Kidney tubule cell (primary cell): ENCODE measurements at places on chromosomes 3 and 15.

DNA sequence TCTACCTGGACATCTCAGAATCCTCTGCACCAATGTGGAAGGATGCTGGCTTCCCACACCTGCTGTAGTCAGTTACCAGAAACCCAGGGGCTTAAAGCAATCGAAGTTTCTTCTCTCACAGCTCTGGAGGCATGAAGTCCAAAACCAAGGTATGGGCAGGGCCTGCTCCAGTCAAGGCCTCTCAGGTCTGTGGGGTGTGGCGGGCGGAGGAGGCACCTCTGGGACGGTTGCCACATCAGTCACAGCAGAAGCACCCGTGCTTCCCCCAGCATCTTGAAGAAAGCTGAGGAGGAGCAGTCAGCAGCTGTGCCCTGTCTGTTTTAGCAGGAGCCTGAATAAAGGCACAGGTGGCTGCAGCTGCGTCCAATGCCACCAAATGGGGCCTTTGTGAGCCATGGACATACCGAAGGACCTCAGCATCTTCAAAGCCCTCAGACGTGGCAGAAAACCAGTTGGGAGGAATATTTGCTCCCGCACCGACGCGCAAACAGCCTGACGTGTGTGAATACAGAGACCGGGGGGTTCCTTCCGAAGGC, 68.9 kb downstream of the TFRC start:
- DNase-seq = no peak

GRCh38 chr3:133944641-133945380, 49.1 kb upstream of the RAB6B start:
- peak; percentile 84 for DNase-seq

DNA sequence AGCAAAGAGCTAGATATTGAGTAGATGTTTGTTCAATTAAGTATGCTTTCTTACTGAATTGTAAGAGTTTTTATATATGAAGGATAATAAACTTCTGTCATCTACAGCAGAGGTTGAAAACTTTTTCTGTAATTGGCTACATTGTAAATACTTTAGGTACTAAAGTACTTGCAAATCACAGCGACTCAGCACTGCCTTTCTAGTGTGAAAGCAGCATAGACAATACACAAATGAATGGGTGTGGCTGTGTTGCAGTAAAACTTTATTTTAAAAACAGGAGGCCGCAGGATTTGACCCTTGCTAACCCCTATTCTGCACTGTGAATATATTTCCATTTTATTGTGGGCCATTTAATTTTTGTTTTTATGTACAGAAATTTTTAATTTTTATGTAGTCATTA, 104.3 kb upstream of the TMC3 start:
- DNase-seq = no peak

DNA sequence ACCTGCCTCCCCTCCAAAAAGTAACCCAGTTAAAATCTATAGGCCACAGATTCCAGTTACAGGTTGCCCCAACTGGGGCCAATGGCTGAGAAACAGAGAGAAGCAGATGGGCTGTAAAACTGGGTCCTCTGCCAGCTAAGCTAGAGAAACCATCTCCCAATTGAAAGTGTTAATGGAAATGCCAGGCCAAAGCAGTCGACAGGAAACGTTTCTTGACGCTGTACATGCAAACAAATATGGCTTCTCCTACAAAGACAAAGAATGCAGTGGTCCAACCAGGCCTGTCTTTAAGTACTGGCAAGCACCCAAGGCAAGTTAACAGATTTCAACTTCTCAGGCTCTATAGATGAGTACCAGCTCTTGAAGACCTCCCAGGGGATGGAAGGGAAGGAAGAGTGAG, 71.3 kb downstream of the MAGI1 start:
- DNase-seq = no peak

- DNase-seq = no peak
These were observed 41.9 kb downstream of the SIDT1 start for GRCh38 chr3:113574213-113574612.

GRCh38 chr3:4977001-4977852, 2.0 kb upstream of the BHLHE40 start:
- DNase-seq = peak; percentile 92

- peak; percentile 52 for DNase-seq
These were observed 17.1 kb downstream of the TJP1 start for GRCh38 chr15:29805043-29805707.

GRCh38 chr3:108088697-108089096, 2.1 kb downstream of the CD47 start:
- DNase-seq = peak; percentile 47

DNA sequence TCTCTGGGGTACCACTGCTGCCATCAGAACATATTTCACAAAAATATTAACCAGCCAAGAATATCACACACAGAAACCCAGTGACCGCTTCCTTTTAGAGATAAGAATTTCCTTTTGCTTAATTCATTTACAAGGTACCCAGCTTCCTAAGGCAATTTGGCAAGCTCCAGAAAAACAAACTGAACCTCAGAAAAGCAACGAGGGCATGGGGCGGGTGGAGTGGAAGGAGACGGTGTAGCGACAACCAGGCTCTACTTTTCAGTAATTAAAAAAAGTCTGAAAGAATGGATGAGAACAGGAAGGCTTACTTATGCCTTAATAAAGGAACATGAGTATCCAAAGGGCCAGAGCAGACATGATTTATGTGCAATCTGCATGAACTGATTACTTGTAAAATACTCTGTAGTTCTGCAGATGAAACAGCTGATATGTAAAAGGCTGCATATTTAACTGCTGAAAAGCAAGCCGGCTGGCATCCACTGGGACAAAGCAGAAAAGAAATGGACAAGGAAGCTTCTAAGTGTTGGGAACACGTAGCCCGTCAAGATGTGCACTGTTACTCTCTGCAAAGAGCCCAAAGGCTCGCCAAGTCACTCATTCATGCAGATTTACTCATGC, 18.6 kb downstream of the RFTN1 start:
- DNase-seq = no peak

DNA sequence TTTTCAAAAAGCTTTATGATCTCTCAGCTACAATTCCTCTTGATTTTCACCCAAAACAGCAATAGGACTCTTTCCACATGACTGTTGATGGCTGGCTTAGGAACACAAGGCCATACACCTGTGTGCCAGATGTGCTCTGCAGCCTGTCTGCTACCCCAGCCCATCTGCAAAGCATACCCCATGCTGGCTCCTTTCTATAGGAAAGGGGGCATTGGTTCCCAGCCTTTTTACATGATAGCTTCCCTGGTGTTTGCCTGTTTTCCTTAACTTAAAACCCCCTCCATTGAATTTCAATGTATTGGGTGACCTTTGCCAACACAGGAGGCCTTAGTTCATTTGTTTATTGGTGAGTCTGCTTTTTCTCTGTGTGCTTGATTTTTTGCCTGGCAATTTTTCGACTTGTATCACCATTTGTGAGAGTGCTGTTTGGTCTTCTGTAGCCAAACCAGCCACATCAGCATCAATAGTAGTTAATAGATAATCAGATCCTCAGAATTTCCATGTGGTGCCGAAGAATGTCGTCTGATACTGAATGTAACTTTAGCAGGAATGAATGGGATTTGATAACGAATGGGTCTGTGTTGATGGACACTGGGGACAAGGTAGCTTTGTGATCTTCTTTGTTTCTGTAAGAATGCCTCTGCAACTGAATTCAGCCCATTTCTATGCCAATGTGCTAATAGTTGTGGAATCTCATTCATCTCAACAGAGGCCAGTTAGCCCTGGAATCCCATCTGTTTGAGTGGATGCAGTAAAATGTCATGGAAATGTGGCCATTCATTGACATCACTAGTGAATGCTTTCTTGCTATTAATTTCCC, 272.2 kb upstream of the RARB start:
- DNase-seq = peak; percentile 48

- DNase-seq = no peak
These were observed 3.0 kb downstream of the ONECUT1 start for GRCh38 chr15:52787123-52787503.

- no peak for DNase-seq
These were observed 191.5 kb upstream of the DPH6 start for GRCh38 chr15:35737441-35737840.

DNA sequence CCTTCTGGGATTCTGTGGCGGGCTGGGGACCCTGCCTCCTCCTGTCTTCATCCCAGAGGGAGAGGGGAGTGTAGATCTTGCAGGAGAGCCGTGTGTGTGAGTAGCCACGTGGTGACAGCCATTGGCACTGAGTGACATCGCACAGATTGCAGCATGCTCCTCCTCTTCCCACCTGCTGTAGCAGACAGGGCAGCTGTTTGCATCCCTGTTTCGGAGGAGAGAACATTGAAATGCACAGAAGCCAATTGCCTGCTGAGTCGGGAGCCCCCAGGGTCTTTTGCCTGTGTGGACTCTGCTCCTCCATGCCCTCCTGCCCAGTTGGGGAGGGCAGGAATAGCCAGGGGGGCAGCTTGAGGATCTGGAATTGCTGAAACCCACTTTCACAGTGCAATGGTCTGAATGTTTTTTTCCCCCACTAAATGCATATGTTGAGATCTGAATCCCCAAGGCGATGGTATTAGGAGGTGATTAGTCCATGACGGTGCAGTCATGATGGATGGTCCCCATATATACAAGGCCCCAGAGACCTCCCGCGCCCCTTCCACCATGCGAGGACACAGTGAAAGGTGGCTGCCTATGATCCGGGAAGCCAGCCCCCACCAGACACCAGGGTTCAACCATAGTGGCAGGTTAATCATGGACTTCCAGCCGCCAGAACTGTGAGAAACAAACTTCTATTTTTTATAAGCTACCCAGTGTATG, 66.8 kb downstream of the CHRNA7 start:
- no peak for DNase-seq

DNA sequence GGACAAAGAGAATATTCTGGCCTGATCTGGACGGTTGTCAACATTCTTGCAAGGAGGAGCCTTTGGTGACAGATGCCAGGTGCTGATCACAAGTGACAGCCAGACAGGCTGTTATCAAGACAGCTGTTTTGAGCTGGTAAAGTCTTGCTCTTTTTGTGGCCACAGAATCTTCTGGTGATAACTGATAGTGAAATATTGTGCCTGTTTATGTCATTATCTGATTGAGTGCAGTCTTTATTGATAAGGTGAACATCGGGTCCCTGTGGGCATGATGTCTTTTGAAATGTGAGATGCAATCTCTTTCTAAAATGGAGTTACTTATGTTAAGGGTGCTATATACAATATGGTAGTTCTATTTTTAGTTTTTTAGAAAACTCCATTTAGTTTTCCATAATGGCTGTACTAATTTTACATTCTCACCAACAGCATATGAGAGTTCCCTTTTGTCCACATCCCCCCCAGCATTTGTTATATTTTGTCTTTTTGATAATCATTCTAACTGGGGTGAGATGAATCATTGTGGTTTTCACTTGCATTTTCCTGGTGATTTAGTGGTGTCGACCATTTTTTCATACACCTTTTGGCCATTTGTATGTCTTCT, 10.7 kb downstream of the CEP63 start:
- no peak for DNase-seq

DNA sequence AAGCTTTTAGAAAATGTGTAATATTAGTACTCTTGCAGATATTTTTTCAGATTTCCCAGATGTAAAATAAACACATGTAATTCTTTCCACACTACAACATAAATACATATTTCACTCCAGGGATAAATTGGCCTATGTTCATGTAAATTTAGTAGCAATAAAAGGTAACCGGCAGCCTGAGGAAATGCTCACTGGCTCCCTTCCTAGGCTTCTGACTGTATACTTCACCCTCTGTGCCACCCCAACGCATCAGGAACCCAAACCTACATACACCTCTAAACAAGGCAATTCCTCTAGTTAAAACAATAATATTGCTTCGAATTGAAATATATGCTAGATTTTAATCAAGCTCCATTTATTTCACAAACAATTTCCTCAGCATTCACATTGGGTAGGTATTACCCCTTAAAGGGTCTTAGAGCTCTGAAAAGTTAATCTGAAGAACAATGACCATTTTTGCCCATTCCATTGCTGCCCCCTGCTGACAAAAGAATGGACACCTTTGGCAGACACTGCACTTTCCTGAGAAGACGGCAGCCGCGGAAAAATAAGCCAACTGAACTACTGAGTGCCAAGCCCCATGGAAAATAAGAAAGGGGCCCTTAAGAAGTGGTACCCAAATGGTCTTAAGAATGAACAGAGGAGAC, 212.5 kb downstream of the OSBPL10 start:
- DNase-seq = peak; percentile 49

- DNase-seq = peak; percentile 88
These were observed 56.8 kb downstream of the ZNF148 start for GRCh38 chr3:125318167-125318865.

DNA sequence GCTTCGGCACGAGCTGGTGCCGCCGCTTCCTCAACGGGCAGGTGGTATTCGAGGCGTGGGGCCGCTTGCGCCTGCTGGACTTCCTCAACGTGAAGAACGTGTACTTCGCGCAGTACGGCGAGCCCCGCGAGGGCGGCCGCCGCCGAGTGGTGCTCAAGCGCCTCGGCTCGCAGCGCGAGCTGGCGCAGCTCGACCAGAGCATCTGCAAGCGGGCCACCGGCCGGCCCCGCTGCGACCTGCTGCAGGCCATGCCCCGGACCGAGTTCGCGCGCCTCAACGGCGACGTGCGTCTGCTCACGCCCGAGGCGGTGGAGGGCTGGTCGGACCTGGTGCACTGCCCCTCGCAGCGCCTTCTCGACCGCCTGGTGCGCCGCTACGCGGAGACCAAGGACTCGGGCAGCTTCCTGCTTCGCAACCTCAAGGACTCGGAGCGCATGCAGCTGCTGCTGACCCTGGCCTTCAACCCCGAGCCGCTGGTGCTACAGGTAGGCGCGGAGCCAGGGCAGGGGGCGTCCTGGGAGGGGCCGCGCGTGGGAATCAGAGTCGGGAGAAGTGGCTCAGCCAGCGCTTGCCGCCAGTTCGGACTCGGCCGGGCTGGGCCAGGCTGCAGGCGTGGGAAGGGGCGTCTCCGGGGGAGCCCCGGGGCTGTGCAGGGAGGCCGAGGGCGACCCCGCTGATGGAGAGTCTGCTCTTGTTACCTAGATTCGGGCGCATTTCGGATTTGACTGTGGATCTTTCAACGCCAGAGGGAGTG, 1.1 kb downstream of the DIPK2A start:
- peak; percentile 82 for DNase-seq

GRCh38 chr3:112446343-112446742, 52.9 kb downstream of the BTLA start:
- DNase-seq = peak; percentile 55

DNA sequence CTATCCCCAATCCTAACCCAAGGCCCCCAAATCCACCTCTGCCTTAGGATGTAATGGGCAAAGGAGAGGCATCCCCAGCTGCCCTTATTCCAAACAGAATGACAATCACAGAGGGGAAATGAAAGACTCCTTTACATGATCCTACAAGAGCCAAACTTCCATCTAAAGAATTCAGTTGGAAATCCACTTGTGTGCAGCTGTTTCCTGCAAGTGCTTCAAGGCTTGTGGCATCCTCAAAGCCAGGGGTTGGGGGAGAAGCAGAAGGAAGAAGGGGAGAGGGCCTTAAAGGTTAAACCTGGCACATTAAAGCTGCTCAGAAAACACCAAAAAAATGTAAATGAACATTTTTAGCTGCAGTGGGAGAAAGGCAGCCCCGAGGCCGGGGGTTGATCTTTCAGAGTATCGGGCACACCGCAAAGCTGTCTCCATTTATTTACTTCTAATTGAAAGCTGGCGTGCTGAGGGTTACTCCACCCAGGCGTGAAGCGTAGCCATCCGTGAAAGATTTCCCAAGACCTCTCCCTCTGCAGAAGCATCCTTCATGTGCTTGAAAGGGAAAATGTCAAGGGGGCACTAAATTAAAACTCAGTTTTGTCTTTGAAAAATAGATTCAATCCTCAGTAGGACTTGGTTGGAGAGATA, 217.8 kb downstream of the SHQ1 start:
- peak; percentile 69 for DNase-seq
